ENCODE measurements at places on chromosomes 16 and 17. TPM values are rescaled to one million over a fixed set of nuclear protein-coding genes. Genes with fewer than 3 reads are reported as not detected.

GRCh38 chr17:63833026-63833740, 5.7 kb upstream of the FTSJ3 start:
- no peak for DNase-seq
- H3K4me1 ChIP-seq: peaks cover 49% of the 10 kb centered on the region
- no peak overlapping the region for H3K4me3 ChIP-seq
- H3K36me3 ChIP-seq: peaks cover 64% of the 10 kb centered on the region
- no peak overlapping the region for H3K27ac ChIP-seq

DNA sequence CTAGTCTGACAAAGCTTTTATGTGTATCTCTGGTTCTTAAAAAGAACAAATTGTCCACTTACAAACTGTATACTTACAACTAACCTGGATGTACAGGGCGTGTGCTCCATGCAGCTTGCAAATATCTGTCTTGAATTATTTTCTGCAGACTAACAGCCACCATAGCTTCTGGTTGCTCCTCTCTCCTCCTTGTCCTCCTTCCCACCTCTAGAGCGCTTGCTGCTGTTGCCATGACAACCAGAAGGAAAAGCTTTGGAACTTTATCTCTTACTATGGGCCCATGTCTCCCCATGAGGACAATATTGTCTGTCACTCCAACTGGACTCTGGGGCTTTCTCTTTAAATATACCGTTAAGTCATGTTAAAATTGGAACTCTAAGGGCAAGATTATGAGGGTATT, 71.5 kb upstream of the DHX40 start:
- no peaks in the 10 kb centered on the region for H3K36me3 ChIP-seq
- peaks cover 8% of the 10 kb centered on the region for H3K4me1 ChIP-seq
- H3K4me3 ChIP-seq: no peak overlapping the region
- H3K27ac ChIP-seq: no peak overlapping the region

Gene ADORA2B
- 1.1 TPM for total RNA-seq

Gene CNTD1
- not detected for total RNA-seq

Gene MT1H
- total RNA-seq: not detected
